Activated CD4-positive, alpha-beta memory T cell treated with anti-CD3 and anti-CD28 coated beads for 36 hours (primary cell): ENCODE measurements at places on chromosomes 12 and 14.
A peak's percentile ranks its signal among the peaks of the same experiment; 100 is the strongest.

GRCh38 chr12:43277651-43278540 is 274.1 kb downstream of the ADAMTS20 start:
- DNase-seq: no peak

GRCh38 chr12:20492251-20492760 is 124.0 kb downstream of the PDE3A start:
- DNase-seq: peak; percentile 42

DNA sequence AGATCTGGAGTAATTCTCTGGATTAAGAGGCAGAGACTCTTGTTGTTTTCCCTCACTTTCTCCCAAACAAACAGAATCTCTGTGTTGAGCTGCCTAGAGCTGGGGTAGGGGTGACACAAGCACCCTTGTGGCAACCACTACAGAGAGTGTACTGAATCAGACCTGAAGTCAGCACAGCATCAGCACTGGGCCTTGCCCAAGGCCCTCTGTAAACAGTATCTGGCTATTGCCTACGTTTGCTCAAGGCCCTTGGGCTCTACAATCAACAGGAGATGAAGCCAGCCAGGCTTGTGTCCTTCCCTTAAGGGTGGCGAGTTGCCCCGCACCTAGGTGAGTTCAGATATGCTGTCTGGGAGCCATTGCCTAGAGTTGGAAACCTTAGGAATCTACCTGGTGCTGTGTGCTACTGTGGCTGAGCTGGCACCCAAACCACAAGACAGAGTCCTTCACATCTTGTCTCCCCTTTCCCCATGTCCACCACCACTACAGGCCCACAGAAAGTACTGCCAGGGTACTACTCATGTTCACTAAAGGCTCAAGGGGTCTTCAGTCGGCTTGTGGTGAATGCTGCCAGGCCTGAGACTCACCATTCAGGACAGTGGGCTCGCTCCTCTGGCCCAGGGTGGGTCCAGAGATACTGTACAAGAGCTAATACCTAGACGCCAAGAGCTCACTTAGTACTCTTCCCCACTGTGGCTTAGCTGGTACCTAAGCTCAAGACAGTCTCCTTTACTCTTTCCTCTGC is 206.8 kb downstream of the SYNE2 start:
- no peak for DNase-seq

- peak; percentile 27 for DNase-seq
Measured at GRCh38 chr12:9032202-9032964, 43.0 kb downstream of the KLRG1 start.

GRCh38 chr14:66008631-66009030 is 477.5 kb upstream of the CCDC196 start:
- no peak for DNase-seq

- no peak for DNase-seq
Measured at GRCh38 chr14:76921088-76921399, 94.8 kb downstream of the LRRC74A start.
